ENCODE measurements at places on chromosomes 5 and 9.

DNA sequence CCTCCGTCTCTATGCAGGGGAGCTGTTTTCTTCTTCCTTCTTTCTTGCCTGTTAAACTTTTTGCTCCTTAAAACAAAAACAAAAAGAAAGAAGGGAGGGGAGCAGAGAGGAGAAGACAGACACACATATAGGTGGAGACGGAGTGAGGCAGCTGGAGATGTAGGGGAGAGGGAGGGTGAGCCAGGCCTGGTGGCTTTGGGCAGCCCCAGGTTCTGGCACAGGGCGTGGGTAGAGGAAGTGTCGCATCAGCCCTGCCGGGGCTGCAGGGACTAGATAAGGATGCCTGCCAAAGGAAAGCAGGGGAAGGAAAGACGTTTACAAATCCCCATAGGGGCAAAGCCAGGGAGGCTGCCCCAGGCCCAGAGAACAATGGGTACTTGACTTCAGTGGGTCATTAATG is 38.7 kb upstream of the PTGS1 start:
- ATAC-seq: peak; percentile 30

DNA sequence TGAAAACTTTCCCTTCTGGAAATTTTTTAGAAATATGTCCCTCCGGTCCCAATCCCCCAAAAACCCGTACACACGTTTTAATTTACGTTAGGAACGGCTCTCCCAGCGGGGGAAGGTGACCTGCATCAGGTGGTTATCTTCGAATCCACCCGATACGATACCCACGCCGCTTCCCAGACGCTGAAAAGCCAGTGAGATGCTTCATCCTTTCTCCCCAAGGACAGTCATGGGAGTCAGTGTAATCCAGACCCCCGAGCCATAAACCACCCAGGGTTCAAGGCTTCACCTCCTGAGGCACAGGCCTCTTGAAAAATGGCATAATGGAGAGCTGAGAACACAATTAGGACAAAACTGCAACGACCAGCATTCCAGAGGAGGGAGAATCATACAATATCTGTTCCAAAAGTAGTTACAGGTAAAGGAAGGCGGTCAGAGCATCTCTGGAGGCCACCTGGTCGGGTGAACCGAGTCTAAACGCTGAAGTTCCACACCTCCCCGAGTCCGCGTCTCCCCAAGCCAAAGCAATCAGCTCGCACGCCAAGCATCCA is 857 bp downstream of the FAM169A start:
- ATAC-seq: peak; percentile 36

DNA sequence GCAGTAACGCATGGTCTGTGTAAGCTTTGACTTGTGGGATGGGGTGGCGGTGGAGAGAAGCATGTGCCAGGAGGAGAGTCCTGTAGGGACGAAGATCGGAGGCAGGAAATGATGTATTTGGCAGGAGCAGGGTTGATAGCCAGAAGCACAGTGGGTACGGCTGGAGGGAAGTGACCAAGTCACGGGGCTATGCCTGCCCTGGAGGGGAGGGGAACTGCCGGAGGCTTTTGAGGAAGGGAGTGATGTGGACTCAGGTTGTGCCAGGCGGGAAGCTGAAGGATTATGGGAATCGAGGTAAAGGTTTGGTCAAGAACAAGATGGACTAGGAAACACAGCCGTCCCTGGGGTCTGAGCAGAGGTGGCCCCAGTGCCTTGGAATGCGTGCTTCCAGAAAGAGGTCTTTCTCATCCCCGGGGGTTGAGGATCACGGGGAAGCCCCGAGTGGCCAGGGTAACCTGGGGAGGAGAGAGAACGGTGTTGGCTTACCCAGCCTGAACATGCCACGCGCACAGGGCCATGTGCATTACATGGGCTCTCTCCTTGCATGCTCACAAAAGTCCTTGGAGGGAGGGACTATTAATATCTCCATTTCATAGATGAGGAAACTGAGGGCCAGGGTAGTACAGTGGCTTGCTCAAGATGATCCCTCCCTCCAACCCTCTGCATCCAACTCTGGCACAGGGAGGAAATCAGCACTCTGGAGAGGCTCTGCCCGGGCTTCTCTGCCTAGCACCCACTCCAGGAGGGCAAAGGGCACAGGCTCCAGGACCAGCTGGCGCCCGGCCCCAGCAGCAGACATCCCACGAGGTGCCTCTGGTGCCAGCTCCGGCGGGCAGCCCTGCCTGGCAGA is 253.8 kb downstream of the PBX3 start:
- no peak for ATAC-seq

- ATAC-seq: no peak
These were observed 79.9 kb upstream of the ANKRD55 start for GRCh38 chr5:56313004-56313531.

DNA sequence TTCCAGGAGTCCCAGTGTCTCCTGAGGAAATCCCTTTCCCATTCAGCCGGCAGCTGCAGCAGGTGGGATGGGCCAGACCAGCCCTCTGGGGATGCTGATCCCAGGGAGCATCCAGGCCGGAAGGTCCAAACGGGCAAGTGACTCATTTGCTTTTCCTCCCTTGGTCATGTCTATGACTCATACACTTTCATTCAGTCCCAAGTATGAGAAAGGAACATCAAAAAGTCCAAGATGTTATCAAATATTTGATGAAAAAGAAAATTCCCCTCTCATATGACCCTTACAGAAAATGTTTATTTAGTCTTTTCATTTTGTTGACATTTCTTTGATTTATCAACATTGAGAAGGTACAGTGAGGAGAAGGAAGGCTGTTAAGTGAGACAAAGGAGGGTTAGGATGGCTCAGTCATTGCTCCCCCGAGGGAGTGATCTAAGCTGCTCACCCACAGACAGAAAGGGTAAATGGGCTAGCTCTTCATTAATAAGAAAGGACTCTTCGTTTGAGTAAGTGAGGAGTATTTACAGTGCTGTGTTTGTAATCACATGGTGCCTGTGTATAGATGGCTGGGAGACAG is 117.6 kb upstream of the ANKRD55 start:
- ATAC-seq: peak; percentile 93

- ATAC-seq: no peak
These were observed 50.8 kb upstream of the IRX4 start for GRCh38 chr5:1933364-1934055.

- no peak for ATAC-seq
These were observed 6.3 kb downstream of the TTC16 start for GRCh38 chr9:127722055-127722745.

DNA sequence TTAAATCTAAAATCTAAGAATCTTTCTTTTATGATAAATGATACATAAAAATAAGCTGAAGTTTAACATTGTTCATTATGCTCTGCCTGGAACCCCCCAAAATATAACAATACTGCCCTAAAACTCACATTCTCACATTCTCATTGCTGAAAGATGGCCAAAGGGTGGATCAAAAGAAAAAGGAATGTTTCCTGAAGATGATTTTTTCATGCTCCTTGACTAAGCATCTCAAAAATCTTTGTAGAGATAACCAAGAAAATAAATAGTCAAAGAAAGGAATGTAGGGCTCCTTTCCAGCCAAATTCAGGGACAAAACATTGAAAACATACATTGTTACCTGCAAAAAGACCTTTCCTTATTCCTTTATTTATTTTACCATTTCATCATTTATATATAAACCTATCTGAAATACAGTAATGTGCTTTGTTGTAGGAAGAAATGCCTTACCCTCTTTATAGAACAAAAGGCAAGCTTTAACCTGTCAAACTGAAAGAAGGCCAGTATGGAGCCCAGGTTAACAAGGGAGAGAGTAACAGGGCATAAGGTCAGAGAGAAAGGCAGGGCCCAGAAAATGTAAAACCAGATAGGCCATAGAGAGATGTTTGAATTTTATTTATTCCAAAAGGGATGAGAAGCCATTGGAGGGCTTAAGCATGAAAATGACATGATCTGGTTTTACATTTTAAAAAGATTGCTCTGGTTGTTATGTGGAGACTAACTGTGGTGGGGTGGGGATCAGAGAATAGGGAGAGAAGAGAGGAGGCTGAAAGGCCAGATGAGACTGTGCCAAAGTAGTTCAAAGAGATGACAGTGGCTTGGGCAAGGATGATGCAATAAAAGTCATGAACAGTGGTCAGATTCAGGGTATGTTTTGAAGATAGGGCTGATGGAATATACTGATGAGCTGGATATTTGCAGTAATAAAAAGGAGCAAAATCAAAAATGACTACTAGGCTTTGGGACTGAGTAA is 37.3 kb upstream of the CDK5RAP2 start:
- no peak for ATAC-seq

DNA sequence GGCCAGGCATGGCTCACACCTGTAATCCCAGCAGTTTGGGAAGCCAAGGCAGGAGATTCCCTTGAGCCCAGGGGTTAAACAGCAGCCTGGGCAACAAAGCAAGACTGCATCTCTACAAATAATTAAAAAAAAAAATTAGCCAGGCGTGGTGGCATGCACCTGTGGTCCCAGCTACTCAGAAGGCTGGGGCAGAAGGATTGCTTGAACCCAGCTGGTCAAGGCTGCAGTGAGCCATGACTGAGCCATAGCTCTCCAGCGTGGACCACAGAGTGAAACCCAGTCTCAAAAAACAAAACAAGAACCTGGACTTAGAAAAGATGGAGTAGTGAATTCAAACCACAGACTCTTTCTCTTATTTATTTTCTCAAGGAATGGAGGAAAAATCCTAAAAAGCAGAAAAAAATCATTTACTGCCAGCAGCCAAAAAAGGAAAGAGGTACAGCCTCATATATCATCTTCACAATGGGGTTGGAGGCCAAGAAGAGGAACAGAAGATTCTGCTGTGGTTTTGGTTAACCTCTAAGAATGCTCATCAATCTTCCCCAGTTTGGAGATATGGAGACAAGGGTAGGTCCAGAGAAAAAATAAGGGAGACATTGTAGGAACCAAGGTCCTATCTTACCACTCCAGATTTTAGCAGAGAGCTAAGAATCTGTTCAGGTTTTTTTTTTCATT is 40.0 kb upstream of the MYO10 start:
- ATAC-seq: no peak

GRCh38 chr5:148474025-148474511 is 90.3 kb downstream of the FBXO38 start:
- no peak for ATAC-seq

DNA sequence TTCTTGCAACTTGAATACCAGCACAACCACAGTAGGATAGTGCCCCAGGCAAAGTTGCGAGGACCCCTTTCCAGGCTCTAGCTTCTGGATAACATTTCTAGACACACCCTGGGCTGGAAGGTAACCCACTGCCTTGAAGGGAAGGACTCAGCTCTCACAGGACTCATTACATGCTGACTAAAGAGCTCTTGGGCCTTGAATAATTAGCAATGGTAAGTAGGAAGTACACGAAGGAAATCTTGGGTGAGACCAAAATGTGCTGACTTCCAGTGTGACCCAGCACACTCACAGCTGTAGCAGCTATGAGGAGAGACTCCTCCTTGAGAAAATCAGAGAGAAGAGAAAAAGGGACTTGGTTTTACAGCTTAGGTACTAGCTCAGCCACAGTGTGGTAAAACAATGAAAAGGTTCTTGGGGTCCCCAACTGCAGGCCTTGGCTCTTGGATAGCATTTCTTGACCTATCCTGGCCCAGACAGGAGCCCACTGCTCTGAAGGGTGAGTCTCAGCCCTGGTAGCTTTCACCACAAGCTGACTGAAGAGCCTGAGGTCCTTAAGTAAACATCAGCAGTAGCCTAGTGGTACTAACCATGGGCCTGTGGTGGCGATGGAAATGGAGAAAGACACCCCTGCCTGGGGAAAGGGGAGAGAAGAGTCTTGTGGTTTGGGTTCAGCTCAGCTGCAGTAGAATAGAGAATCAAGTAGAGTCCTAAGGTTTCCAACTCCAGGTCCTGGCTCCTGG is 621.7 kb downstream of the SEMA5A start:
- peak; percentile 88 for ATAC-seq

DNA sequence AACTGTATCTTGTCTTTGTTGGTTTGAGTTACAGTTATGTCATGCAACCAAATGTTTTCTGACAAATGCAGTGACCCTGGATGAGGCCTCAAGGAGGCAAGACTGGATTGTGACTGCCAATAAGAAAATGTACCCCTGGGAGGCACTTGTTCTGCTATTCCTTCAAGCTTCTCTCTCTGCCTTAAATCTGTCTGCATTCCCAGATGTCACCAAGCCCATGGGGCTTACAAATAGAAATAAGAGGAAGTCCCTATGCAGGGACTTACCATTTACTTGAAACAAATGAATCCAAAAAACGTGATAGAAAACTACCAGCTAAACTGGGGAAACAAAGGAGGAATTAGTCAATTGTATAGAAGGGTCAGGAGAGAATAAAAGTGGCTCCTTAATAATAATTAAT is 8.2 kb upstream of the PARP8 start:
- no peak for ATAC-seq

DNA sequence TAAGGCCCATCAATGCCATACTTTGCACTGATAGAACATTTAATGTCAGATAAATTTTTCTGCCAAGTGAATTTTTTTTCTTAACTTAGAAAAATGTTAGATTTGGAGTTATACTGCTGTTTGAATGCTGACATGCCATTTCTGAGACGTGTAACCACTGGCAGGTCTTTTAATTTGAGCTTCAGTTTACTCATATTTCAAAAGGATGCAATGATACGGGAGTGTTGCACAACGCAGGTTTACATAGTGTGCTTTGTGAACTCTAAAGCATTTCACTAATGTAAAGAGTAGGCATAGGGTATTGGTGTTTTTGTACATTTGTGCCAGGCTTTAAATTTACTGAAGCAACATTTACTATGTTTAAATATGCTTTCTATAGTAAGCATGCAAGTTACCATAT is 4.2 kb downstream of the ZBTB43 start:
- no peak for ATAC-seq

DNA sequence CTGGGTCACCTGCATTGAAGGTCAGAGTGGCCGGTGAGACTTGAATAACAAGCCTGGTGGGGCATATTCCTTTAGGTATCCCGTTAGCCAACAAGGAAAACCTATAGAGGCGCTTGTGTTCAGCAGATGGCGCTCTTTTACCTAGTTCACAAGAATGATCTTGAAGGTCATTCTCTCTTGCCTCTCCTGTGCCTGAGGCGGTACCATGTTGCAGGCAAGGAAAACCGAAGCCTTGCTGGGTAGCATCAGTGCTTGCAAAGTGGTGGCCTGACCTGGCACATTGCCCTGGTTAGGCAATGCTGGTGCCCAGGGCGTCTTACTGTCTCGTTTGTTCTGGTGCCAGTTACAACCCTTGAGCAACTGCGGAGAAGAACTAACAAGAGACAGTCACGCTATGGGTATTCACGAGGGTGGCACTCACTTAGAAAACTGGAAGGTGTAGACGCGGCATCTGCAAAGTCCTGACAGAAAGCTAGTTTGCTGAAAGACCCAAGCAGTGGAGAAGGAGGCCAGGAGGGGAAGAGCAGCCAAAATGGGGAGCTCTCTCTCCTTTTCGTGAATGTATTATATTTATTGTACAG is 56.7 kb downstream of the AOPEP start:
- ATAC-seq: peak; percentile 95

DNA sequence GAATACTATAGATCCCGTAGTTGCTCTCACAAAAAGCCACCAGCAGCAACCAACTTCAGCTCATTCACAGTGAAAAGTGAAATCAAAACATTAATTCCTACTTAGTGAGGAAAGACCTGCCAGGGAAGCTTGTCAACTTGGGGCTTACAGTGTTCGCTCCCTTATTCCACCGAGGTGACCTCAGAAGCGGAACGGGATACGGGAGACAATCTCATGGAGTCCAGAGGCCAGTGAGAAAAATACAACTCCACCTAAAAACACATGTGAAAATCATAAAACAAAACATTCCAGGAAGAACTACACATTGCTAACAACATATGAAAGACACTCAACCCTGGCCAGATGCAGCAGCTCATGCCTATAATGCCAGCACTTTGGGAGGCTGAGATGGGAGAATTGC is 11.6 kb downstream of the EPB41L4B start:
- ATAC-seq: no peak

Data from motor neuron (in vitro differentiated cells).